ENCODE measurements at places on chromosomes 5 and 9.
A peak's percentile ranks its signal among the peaks of the same experiment; 100 is the strongest.

DNA sequence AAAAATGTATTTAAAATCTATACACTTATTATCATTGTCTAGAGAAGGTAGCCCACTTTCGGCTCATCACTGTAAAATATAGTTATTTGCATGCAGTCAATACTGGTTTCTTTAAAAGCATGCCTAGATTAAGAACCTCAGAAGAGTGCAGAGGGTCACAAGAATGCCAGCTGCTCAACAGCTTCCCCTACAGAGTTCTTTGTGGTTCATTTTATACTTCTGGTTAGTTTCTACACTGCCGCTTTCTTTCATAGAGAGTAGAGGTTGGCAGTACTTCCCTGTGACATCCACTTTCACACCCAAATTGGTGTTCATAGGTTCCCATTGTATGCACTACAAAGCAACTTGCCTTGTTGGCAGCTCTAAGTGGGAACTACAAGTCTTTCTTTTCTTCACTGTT, 137.3 kb downstream of the KIAA0825 start:
- no peak for DNase-seq

DNA sequence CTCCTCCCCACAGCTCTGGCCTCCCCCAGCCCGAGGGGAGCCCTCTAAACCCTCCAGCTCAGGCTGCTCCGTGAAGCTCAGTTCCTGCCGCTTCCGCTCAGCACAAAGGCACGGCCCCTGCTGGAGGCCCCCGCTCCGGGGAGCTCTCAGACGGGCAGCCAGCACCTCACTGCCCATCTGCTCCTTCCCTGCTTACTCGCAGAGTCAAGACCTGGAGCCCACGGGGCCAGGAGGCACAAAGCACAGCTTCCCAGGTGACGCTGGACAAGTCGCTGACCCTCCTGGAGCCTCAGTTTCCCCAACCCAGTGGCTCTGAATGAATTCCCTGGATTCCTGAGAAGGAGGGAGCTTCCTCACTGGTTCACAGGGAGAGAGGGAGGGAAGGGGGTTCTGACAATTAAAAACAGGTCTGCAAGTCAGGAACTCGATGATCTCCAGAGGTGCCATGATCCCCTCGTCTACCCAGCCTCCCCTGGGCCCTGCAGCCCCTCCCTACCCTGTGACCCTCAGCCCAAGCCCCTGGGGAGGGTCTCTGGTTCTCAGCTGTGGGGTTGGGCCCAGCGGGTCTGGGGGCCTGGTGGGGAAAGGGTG, 36.2 kb downstream of the VAV2 start:
- no peak for DNase-seq

GRCh38 chr5:158967541-158967940, 132.2 kb downstream of the EBF1 start:
- DNase-seq: peak; percentile 76

DNA sequence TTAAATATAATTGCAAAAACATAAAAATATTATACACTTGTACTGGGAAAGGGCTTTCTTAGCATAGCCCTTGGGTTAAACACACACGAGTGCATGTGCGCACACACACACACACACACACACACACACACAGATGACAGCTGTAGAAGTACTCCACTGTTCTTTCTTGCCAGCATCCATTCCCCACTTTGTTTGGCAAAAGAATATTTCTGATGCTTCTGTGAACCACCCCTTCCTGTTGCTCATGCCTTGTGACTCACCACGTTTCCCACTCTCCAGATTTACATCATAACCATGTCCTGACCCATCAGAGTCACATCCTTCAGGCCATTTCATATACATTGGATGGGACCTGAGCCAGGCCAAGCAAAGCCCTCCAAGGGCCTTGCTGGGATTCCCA, 280.1 kb downstream of the DNAH5 start:
- DNase-seq: no peak

- no peak for DNase-seq
Measured at GRCh38 chr9:114384836-114385396, 2.9 kb downstream of the AKNA start.

DNA sequence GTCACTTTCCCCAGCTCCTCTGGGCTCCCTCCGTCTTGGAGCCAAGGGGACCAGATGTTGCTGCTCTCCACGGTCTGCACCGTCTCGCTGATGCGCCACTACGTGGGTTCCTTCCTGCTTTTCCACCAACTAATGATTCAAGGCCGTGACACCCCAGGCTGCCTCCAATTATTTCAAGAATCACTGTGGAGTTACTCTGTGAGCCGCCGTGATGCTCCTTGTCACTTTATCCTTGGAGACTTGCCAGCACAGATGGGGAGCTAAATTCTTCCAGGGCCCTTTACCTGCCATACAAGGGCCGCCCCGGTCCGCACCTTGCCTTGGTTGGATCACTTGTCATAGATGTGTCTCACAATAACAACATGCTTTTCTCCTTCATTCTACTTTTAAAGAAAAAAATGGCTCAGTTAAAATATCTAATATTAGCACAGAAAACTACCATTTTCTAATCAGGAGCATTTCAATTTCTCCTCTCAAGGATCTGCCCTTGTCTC, 202.0 kb downstream of the FSTL4 start:
- DNase-seq: peak; percentile 43

DNA sequence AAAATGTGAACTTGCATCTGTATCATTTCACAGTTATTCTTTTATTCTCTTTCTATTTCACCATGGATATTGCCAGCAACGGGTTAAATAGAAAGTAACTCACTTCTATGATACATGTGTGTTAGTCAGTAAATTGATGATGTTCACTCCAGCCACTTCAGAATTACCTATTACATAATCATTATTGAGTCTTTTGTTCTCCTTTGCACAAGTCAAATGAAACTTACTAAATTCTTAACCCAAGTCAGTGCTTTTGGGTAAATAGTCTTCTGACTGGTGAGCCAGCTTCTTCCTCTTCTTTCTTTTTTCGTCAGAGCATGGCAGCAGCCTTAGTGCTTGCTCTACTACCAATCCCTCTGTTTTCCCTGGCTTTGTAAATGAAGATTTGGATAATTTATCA, 344.3 kb downstream of the RAB3C start:
- no peak for DNase-seq

GRCh38 chr5:157160001-157160400, 6.1 kb downstream of the GARIN3 start:
- no peak for DNase-seq

DNA sequence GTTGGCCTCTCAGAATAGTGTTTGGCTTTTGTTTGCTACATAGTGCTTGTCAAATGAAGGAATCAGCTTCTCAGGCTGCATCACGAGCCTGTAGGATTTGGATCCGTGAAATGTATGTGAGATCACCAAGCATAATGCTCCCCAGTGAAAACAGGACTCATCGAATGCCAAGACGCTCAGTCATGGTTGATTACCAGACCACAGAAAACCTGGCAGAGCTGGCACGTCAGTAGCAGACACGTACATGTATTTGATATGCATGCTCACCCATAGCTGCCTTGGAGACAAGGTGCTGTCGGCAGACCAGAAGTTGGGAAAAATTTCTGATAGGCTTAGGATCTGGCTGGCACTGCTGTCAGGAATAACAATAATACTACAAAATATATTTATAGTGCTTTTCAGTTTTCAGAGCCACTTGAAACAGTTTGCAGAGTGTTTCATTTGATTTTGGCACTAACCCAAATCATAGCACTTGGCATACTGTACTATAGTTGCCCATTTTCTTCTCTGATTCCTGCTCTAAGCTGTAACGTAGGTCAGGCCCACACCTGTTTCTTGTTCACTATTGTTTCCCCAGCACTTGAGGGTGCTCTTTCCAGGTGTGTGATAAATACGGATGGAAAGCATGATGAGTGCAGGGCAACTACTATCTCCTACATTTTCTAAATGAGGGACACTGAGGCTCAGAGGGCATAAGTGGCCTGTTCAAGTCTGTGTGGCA, 226.1 kb downstream of the NR3C1 start:
- peak; percentile 94 for DNase-seq

GRCh38 chr9:88742483-88742882, 207.5 kb downstream of the NXNL2 start:
- no peak for DNase-seq

DNA sequence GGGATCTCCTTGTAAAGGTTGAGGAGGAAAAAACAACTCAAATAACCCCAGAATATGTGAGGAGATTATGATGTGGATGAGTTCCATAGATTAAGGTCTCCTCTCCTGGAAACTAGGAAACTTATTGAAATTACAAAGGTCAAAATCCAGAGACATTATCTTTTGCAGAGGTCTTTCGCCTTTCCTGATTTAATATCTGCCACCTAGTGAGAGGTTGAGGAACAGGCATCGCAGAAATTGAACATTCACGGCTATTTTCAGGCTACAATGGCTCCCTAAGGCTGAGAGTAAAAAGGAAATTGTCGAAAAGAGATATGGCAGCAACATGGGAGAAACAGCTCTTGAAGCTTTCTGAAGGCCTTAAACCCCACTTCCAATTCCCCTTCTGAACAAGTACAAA, 127.5 kb upstream of the PLCXD3 start:
- DNase-seq: no peak

DNA sequence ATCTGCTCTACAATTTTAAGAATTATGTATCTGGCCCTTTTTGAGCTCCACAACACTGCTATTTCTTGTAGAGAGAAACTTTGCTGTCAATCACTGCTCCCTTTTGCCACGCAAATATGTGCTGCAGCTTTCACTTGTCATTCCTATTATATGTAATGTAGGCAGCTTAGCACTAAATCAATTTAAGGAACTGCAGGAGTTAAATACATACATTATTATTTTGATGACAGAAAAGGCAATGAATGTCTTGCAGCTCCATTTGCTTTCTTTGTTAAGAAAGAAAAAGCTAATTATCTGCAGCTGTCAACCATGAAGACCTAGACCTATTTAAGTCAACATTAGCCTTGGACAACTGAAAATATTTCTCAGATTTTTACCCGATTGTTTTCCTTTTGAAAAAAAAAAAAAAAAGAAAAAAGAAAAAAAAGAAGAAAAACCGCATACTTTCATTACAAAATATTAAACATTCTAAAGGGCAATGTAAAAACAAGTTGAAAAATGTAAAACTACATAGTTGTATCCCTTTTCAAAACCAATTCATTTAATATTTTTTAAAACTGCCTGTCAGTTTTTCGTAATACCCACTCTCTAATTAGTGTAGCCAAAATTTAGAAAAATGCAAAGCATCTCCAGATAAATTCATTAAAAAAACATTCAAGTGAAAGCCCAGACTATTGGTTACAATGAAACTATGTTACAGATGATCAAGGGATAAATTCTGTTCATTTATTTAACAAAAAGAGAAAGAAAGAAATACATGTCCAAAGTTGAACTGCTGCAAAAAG, 57.2 kb downstream of the RFX3 start:
- DNase-seq: no peak

GRCh38 chr9:73074176-73074708, 77.4 kb upstream of the ANXA1 start:
- DNase-seq: no peak

- DNase-seq: no peak
Measured at GRCh38 chr5:139711906-139712224, 63.7 kb downstream of the CXXC5 start.

DNA sequence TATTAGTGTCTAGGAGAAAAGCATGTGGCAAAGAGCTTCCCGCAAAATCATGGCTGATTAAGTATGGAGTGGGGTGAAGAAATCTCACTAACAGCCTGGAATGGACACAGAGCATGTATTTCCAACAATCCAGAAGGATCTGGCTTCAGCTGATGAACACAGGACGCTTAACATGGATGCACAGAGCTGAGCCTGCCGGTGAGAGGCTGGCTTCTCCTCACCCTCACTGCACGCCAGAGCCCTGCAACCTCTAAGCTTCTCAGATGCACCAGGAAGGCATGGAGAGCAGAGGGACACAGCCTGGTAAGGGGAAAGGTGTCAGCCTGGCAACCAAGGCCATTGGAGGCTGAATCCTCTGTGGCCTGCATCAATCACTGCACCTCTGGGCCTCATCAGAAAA, 298.5 kb downstream of the TRIM32 start:
- no peak for DNase-seq

- no peak for DNase-seq
Measured at GRCh38 chr9:227860-228259, 13.2 kb downstream of the DOCK8 start.

- no peak for DNase-seq
Measured at GRCh38 chr9:33835625-33836260, 18.8 kb downstream of the UBE2R2 start.

DNA sequence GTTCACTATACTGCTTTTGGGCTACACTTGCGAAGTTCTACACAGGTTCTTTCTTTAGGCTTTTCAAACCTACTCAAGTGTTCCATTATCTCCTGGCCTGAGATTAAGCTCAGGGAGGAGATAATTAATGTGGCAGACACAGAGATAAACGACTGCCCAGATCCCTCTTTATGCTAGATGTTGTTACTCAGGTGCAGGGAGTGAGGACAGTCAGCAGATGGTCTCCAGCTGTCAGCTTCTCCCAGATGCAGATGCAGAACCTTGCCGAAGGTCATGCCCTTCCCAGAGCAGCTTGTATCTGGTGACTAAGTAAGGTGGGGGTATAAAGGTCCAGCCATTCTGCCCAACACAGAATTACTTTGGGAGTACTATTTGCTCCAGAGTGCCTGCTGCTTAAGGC, 166.2 kb downstream of the ZNF462 start:
- no peak for DNase-seq

GRCh38 chr5:61991430-61991829, 314.6 kb upstream of the KIF2A start:
- DNase-seq: no peak

DNA sequence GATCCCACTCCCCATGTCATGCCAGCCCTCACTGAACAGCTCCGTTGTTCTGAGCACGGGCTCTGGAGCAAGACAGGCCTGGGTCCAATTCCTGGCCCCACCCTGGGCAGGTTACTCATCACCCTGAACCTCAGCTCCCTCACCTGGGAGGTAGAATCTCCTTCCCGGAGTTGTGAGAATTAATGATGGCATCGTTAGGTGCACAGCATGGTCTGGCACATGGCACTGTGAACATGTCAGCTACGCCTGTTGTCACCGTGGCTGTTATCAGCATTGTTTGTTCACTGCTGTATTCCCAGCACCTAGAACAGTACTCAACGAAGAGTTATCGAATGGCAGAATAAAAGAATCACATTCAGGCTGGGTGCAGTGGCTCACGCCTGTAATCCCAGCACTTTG, 43.0 kb downstream of the LRSAM1 start:
- DNase-seq: no peak

All from SJSA1 (cell line).